Stimulated activated CD4-positive, alpha-beta T cell treated with anti-CD3 and anti-CD28 coated beads, Interleukin-4, amount 100 ng/mL, for 4 hours (primary cell): ENCODE measurements at places on chromosomes 1 and 21.

DNA sequence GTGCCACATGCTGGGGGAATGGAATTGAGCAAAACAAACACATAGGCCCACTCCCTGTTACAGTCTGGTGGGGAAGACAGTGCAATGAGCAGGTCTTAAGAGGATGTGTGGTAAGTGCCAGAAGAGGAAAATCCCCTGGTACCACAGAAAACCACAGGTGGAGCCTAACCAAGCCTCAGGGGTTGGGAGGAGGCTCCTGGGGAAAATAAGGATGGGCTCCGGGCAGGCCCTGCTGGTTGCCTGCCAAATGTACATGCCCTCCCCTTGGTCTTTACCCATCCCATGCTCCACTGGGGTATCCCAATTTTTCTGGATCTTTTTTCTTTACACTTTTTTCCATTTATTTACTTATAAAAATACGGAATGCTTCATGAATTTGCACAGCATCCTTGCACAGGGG lies 40.4 kb downstream of the ATP1A1 start:
- no peak for DNase-seq

DNA sequence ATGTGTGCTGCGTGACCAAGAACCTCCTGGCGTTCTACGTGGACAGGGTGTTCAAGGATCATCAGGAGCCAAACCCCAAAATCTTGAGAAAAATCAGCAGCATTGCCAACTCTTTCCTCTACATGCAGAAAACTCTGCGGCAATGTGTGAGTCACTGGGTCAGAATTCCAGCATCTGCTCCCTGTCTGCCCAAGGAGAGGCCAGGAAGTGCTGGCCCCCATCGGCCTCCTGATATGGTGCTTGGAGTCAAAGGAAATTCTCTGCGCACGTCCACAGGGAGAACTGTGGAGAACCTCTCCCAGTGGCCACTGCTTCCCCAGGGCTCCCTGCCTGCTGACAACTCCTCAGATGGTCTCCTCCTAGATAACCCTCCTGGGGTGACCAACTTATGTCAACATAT lies 25.6 kb upstream of the IL20 start:
- DNase-seq, result no peak

GRCh38 chr21:42405064-42406013 lies 1.6 kb downstream of the UBASH3A start:
- no peak for DNase-seq

GRCh38 chr21:29018540-29018939 lies 609 bp downstream of the RWDD2B start:
- DNase-seq, result no peak

DNA sequence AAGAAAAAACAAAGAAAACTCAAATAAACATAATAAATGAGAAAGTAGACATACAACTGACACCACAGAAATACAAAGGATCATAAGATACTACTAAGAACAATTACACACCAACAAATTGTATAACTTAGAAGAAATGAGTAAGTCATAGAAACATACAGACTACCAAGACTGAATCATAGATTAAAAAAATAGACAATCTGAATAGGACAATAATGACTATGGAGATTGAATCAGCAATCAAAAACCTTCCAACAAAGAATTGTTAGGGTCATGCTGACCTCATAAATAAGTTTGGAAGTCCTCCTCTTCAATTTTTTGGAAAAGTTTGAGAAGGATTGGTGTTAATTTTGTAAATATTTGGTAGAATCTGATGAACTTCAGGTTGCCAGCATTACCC lies 159.0 kb downstream of the PTBP2 start:
- no peak for DNase-seq

GRCh38 chr1:48916130-48917069 lies 139.7 kb upstream of the BEND5 start:
- DNase-seq, result no peak

- DNase-seq, result no peak
Measured at GRCh38 chr1:228437424-228437962, 20.8 kb upstream of the TRIM17 start.
